ENCODE measurements at places on chromosomes 2 and 18.

- no peak for DNase-seq
Observed at GRCh38 chr18:42157878-42158277, 202.8 kb downstream of the PIK3C3 start.

- DNase-seq = no peak
Observed at GRCh38 chr2:46286715-46287114, 10.5 kb upstream of the EPAS1 start.

DNA sequence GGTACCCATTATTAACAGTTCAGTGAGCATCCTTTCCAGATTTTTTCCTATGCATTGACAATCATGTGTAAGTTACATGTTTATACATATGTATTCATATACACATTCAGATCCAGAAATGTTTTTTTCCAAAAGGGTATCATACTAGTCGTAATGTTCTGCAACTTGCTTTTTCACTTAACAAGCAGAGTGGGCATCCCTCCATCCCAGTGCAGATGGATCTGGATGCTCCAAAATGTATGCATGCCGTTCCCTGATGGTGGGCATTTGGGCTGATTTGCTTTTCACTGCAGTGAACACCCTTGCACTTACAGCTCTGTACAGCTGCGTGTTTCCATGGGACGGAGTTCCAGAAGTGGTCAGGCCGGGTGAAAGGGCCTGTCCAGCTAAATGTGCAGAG is 57.0 kb downstream of the DNMT3A start:
- DNase-seq = no peak

DNA sequence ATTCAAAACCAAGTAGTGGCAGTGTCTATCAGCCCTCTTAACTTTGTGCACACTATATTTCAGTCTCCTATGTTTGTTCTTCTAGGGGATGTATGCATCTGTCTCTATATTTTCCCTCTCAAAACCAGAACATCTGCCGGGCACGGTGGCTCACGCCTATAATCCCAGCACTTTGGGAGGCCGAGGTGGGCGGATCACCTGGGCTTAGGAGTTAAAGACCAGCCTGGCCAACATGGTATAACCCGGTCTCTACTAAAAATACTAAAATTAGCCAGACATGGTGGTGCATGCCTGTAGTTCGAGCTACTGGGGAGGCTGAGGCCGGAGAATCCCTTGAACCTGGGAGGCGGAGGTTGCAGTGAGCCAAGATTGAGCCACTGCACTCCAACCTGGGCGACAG is 9.9 kb upstream of the GAREM2 start:
- DNase-seq = no peak

- no peak for DNase-seq
Observed at GRCh38 chr2:88318071-88318955, 134.2 kb downstream of the FOXI3 start.

- no peak for DNase-seq
Observed at GRCh38 chr2:177314194-177314593, 49.7 kb upstream of the NFE2L2 start.

- no peak for DNase-seq
Observed at GRCh38 chr2:26629751-26630150, 11.4 kb downstream of the CIB4 start.

- no peak for DNase-seq
Observed at GRCh38 chr18:21053127-21053526, 58.5 kb downstream of the ROCK1 start.

DNA sequence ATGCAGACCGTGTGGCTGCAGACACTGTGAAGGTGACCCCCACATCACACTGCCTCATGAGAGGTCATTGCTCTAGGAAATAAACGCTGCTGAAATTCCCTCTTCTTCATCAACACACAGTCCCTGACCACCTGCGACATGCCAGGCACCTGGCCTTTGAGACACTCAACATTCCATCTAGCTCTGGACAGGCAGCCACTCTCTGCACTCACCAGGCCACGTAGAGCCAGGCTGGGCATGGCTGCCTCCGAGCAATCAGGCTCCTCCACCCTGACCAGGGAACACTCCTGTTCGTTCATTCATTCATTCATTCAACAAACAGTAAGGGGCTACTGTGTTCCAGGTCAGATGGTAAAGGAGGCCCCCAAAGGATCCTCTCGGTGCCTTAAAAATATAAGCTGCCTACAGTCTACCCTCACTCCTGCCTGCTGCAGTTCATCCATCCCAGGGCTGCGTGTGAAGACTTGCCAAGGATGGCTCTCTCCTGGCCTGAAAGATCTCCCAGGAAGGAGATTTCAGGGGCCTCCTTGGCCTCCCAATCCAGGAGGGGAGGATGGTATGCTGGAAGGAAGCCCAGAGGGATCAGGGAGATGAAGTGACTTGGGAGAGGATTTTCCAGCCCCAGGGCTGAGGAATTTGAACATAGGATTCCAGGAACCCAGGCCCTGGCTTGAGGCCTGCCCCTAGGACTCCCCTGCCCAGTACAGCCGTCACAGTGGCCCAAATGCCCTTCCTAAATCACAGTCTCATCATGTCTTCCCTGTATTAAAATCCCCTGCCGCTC is 66.7 kb downstream of the TNS1 start:
- no peak for DNase-seq

- DNase-seq = no peak
Observed at GRCh38 chr2:147506889-147507288, 337.9 kb upstream of the ACVR2A start.

- DNase-seq = no peak
Observed at GRCh38 chr2:3692375-3692774, 11.0 kb upstream of the DCDC2C start.

DNA sequence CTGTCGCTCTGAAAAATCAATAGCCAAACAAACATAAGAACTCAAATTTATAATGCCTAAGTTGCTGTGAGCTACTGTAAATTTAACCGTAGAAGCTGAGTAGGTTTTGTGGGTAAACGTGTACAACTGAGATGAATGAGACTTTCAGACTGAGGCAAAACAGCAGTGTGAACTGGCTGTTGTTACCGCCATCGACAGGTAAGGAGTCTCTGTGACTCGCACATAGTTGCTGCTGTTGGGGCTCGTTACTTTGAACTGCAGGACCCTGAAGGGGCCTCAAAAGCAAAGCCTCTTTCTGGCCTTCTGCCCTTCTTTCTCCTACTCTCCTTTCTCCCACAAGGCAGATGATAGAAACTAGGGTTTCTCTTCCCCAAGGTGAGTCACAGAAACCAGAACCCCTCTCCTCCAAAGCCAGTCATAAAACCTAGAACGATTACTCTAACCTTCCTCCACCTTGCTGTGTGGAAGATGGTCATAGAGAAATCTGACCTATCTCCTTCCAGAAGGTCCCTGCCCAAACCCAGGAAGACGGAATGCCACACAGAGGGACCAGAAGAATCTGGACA is 101.2 kb downstream of the DLGAP1 start:
- no peak for DNase-seq

GRCh38 chr2:101124643-101125366 is 26.4 kb downstream of the TBC1D8 start:
- DNase-seq = no peak

GRCh38 chr2:230575642-230576324 is 136.9 kb upstream of the CAB39 start:
- no peak for DNase-seq

Data from bone marrow (tissue), 2 donors.